ENCODE measurements at places on chromosomes 3 and 15. TPM values are rescaled to one million over a fixed set of nuclear protein-coding genes. Genes with fewer than 3 reads are reported as not detected.

The PCBP4 gene
- total RNA-seq: 72.9 TPM

The ITGA11 gene
- 0.94 TPM for total RNA-seq

The CLDN16 gene
- 0.63 TPM for total RNA-seq

The MAP2K5 gene
- total RNA-seq: 23.2 TPM

The HRG gene
- total RNA-seq: not detected

The CLSTN2 gene
- 33.2 TPM for total RNA-seq
